ENCODE measurements at places on chromosomes 4 and X. TPM values are rescaled to one million over a fixed set of nuclear protein-coding genes. Genes with fewer than 3 reads are reported as not detected.

MSANTD1 gene
- 1.4 TPM for total RNA-seq

ARL13A gene
- total RNA-seq: not detected

GNRHR gene
- total RNA-seq: not detected

PCYT1B gene
- 6.3 TPM for total RNA-seq

AREG gene
- 1.5 TPM for total RNA-seq

CENPC gene
- 10.0 TPM for total RNA-seq

NDNF gene
- total RNA-seq: 0.34 TPM

EGF gene
- 25.1 TPM for total RNA-seq

DDX60 gene
- total RNA-seq: 59.5 TPM

KLHL13 gene
- total RNA-seq: 3.1 TPM

CCDC110 gene
- 1.2 TPM for total RNA-seq

GYPA gene
- total RNA-seq: not detected

FRAS1 gene
- 24.6 TPM for total RNA-seq

AMOT gene
- 36.9 TPM for total RNA-seq

TCEAL2 gene
- 1.8 TPM for total RNA-seq

PNMA6F gene
- total RNA-seq: not detected

NPNT gene
- total RNA-seq: 3.1 TPM

OTUD6A gene
- not detected for total RNA-seq

UGT2A3 gene
- not detected for total RNA-seq

HPGD gene
- 0.20 TPM for total RNA-seq

DMRTC1 gene
- total RNA-seq: not detected

ALAS2 gene
- total RNA-seq: not detected

SCD5 gene
- total RNA-seq: 61.7 TPM

PITX2 gene
- 4.2 TPM for total RNA-seq

CT83 gene
- not detected for total RNA-seq

IL1RAPL2 gene
- total RNA-seq: 0.22 TPM

BTK gene
- 0.79 TPM for total RNA-seq

ARHGAP36 gene
- total RNA-seq: not detected

CEP44 gene
- total RNA-seq: 12.0 TPM

ASB12 gene
- total RNA-seq: 0.16 TPM

MAGEA12 gene
- 0.98 TPM for total RNA-seq

CD38 gene
- 0.94 TPM for total RNA-seq

All from astrocyte (in vitro differentiated cells and primary cell).